ENCODE measurements at places on chromosomes 4 and X.

- no peak for DNase-seq
Observed at GRCh38 chr4:99104153-99104552, 15.6 kb upstream of the ADH5 start.

GRCh38 chr4:58940167-58940566 lies 1830.0 kb upstream of the IGFBP7 start:
- DNase-seq: no peak

DNA sequence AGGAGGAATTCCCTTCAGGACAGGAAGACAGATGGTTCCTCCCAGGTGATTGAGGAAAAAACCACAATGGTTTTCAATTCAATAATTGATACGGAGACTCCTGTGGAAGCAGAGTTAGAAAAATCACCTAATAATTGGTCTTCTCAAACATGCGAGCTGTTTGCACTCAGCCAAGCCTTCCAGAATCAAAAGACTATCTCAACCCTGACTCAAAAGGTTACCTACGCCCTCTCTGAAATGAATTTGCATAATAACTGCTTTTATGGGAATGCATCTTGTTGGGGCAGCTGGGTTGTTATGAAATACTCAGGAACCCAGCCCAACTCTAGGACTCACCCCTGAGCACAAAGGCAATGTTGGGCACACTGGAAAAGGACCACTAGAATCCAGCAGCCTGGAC lies 66.9 kb upstream of the ARSJ start:
- DNase-seq: no peak

DNA sequence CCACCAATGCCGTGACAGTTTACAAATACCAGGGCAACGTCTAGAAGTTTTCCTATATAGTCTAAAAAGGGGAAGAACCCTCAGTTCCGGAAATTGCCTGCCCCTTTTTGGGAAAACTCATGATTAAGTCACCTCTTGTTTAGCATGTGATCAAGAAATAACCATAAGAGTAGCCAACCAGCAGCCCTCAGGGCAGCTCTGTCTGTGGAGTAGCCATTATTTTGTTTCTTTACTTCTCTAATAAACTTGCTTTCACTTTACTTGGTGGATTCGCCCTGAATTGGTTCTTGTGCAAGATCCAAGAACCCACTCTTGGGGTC lies 20.0 kb upstream of the HOPX start:
- DNase-seq: no peak

DNA sequence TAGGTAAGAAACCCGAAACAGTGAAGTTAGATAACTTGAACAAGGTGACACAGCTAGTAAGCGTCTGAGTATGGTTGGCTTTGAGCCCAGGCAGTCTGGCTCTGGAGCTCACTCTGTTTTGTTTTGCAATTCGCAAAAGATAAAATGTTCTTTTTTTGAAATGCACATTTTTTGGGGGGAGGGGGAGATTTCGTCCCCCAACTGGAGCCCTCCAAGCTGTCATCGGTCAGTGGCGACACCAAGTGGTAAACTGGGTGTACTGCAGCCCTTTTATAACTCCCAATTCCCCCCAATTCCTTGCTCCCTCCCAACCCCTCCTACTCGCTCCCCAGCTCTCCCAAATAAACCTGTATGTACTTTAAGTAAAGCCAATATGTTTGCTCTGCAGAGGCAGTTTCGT lies 2.8 kb upstream of the CLCN5 start:
- peak; percentile 39 for DNase-seq

DNA sequence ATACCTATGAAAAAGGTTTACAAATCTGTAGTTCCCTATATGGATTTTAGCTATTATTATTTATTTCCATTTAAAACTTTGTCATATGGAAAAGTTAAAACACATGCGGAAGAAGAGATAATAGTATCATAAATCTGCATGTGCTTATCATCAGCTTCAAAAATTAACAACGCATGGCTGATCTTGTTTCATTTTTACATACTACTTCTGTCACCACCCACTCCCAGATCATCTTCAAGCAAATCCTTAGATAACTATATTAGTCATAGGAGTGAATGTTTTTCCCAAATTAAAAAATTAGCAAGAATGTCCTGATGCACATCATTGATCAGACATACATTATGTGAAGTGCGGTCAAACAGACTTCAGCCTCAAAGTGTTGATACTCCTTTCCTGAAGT lies 24.6 kb upstream of the MOB1B start:
- no peak for DNase-seq

DNA sequence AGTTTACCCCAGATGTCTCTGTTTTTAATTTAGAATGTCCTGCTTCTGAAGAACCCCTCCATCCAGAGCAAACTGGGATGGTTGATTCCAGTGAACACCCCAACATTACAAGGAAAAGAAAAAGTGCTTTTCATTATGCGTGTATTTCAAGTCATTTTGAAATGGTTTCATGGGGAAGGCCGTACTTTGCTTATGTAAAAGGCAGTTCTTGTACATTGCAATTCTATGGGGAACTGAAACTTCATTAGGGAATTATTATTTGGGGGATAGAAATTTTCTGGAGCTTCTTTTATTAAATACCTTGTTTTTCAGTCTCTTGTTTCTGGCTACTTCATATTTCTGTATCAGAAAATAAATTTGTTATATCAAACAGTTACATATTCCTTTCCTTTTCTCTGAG lies 96.9 kb upstream of the ZNF518B start:
- DNase-seq: no peak

DNA sequence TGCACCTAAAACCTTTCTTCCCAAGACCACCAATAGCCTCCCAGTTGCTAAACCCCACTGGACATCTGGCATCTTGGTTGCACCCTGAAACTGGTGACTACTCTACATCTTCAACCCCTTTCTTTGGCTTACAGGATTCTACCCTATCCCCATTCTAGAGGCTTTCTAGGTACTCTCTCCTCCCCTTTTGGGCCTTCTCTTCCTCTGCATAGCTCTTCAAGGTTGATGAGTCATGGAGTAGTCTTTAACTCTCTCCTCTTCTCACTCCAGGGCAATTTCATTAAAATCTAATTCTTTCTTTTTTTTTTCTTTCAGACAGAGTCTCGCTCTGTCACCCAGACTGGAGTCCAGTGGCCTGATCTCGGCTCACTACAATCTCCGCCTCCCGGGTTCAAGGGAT lies 16.8 kb downstream of the APOO start:
- DNase-seq: no peak

GRCh38 chr4:72112514-72113156 lies 80.8 kb downstream of the NPFFR2 start:
- no peak for DNase-seq

DNA sequence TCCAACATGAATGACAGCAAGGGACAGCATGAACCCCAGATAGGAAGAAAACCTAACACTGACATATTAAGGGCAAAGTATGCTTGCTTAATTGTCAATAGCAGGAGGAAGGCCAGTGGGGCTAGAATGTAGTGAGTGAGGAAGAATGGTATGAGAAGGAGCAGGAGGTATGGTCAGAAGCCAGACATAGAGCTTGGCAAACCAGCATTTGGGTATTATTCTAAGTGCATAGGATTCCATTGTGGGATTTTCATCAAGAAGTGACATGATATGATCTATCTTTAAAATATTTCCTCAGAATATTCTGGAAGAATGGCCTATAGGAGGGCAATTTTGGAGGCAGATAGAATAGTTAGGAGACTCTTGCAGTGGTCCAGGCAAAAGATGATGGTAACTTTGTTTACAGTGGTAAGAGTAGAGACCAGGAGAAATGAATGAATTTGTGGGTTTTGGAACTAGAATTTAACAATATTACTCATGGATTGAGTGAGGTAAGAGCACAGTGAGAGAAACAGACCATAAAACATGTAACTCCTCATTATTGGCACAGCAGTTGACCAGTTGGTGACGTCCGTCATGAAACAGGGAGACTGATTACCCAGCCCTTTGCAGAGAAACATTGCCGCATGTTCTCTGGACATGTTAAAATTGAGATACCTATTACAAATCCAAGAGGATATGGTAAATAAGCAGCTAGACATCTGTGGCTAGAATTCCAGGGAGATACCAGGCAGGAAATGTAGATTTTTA lies 246.5 kb upstream of the HS3ST1 start:
- DNase-seq: no peak

GRCh38 chrX:66030505-66031317 lies 9.2 kb downstream of the VSIG4 start:
- DNase-seq: peak; percentile 15

DNA sequence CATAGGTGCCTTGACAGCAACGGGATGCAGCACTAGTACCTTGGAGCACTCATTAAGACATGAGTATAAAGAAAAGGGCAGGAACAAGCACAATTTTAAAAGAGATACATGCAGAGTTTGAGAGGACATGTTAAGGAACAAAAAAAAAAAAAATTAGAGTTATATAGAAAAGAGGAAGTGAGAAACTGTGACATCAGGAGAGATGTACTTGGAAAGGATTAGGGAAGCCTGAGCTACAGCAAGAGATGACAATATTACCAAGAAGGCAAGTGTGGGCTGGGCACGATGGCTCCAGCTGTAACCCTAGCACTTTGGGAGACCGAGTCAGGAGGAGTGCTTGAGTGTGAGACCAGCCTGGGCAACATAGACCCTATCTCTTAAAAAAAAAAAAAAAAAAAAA lies 37.4 kb downstream of the GPR143 start:
- DNase-seq: no peak

DNA sequence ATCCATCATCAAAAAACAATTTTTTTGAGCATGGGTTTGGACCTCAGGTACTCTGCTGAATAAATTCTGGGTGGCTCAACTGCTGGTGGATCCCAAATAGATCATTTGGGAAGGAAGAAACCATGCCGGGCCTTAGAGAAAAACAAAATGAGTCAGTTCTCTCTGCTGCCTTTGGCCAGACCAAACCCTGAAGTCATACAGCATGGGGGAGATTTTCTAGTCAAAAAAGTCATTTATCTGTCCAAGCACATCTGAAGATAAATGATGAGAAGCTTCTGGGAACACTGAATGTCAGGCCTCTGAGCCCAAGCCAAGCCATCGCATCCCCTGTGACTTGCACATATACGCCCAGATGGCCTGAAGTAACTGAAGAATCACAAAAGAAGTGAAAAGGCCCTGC lies 261.4 kb downstream of the DHX15 start:
- DNase-seq: no peak

GRCh38 chrX:53445977-53446376 lies 11.8 kb upstream of the HSD17B10 start:
- peak; percentile 35 for DNase-seq

DNA sequence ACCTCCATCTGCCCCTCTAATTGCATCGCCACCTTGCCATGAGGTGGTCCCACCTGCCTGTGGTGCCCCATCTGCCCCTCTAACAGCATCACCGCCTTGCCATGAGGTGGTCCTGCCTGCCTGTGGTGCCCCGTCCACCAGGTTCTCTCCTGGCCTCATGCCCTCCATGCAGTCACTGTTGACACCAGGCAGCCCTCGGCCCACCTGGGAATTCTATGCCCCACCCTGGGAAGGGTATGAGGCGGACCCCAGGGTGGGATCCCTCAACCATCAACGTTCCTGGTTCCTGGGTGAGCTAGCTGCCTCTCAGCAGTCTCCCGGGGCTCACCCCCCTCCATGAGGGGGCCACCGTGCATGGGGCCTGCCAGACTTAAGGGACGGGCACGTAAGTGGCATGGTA lies 38.9 kb downstream of the ACOX3 start:
- DNase-seq: no peak

GRCh38 chr4:139210486-139210885 lies 33.5 kb upstream of the ELF2 start:
- DNase-seq: no peak

DNA sequence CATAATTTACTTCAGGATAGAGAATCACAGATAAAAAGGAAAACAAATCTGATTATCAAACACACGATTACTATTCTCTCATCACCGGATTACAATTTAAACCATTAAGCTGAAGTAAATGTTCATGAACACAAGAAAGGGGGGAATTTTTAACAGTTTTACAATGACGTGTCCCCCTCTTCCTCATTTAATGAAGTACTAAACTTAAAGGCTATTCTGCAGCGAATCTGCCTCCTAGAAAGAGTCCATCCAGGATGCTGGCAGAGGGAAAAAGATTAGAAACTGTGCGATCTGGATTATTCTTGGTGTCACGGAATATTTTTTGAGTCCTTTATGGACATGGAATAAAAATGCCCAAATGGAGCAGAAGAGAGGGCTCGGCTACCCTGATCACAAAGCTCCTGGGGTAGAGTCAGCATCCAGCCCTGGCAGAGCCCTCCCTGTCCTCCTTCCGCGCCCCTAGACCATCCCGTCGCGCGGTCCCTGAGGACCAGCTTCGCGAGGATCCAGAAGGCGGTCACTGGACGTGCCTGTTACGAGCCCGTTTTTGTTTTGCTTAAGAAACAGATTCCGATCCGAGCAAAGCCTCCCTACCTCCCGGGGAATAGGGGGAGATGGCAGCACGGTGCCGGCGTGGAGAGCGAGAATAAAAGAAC lies 1.2 kb downstream of the ELF2 start:
- DNase-seq: no peak

DNA sequence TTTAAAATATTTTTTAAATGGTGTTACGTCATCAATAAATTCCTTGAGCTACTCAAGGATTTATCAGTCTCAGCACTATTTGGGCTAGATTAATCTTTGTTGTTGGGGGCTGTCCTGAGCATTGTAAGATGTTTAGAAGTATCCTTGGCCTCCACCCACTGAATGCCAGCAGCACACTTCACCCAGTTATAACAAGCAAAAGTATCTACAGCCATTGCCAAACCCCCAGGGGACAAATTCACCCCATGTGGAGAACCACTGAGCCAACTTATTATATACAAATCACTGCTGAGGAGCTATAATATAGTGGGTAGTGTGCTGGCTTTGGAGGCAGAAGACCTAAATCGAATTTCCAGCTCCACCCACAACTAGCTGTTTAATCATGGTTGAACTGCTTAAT lies 58.3 kb downstream of the ATP10D start:
- DNase-seq: no peak

DNA sequence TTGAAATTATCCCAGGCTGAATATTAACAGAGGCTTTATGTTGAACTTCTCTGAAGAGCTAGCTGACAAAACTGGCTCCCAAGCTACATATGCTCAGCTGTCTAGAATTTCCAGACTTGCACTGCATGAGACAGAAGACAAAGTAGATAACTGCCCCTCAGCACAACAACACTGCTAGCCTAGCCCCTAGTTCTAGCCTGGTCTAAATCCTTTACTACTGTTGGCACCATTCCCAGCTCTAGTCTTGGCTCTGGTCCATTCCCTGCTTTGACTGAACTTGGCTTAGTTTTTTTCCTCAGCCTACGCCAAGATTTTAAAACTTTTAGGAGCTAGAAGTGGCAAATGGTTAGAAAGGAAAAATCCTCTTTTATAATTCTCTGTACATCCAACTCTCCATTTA lies 7.6 kb upstream of the OPHN1 start:
- no peak for DNase-seq

DNA sequence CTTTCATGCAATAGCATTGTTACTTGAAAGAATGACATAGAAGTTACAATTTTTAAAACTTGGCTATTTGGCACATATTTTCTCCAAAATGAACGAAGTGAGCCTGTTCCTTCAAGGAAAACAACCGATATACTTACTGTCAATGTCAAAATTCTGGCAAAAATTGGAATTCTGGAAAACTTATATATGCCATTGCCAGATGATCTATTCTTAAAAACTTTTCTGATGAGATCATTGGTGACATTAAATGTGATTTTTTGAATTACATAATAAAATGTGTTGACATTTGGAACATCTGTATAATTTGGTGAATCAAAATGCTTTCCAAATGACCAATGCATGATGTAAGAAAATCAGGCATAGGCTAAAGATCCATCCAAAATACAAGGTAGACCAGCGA lies 209.0 kb downstream of the SCFD2 start:
- DNase-seq: no peak

- no peak for DNase-seq
Observed at GRCh38 chr4:94211861-94212260, 4.2 kb downstream of the SMARCAD1 start.

- no peak for DNase-seq
Observed at GRCh38 chr4:142331646-142332045, 514.5 kb downstream of the INPP4B start.
